NCI-H1092 (cell line): ENCODE measurements at places on chromosomes 12 and 14.

GRCh38 chr12:124188561-124189405, 106.1 kb upstream of the RFLNA start:
- peak; percentile 48 for DNase-seq

DNA sequence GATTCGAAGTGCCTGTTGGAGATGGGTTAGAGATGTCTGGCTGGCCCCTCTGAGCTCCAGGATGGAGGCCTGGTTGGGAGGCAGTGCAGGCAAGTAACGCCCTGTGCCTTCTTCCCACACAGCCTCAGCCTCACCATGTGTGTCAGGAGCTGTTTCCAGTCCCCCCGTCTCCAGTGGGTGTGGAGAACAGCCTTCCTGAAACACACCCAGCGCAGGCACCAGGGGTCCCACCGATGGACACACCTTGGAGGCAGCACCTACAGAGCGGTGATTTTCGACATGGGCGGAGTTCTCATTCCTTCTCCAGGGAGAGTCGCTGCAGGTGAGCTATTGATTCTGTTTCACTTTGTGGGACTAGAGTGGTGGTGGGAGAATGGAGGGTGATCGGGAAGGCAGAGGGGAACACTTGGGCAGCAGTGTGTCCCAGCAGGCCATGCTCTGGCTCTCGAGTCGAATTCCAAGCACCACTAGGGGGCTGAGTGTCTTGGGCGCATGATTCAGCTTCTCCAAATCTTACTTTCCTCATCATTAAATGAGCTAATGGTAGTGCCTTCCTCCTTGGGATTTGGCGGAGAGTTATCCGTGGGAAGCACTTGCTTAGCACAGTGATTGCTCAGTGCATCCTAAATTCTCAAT, 6.8 kb downstream of the ACAD10 start:
- DNase-seq = no peak

GRCh38 chr12:32117316-32117715, 10.7 kb downstream of the BICD1 start:
- no peak for DNase-seq

DNA sequence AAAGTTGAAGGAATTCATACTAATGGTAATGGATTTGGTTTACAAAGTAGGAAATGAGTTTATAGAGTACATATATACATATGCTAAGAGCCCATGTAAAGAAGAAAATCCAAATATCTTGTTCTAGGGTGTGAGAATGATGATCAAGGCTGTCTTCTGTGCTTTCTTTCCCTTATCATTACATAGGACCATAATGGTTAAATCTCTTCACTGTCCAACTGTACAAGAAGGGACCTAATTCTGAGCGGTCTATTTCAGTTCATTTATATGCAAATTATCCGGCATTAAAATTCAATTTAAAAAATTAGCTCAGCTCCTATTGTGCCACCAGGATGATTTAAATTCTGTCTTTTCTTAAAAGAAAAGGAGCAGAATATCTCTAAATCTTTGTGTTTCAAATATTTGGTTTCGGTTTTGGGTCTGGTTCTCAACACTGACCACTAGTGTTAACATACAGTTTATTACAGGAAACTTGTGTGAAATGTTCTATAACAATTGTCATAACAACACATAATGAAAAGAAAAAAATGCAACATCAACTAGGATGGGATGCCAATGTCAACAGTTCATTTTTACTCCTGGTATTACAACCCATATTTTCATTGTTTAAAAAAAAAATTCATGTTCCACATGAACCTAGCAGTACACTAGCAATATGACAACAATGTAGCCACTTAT, 16.8 kb downstream of the OR4K1 start:
- DNase-seq = no peak

DNA sequence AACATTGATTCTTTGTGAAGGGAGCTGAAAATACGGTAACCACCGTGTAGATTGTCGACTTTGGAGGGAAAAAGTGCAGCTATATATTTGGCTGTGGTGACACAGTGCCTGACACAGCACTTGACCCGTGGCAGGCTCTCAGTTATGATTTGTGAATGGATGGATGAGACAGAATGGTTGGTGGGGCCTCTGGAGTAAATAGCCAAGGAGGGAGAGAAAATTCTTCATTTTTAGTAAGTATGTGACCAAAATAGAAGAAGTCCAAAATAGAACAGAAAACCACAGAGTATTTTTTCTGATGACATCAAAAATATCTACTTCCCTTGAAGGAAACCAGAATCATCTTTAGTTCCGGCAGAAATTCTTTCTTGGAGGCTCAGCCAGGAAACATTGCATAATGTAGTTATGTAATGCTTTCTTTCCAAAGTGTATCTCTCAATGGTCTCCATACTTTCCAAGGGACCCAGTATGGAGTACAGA, 82.0 kb upstream of the WSCD2 start:
- no peak for DNase-seq
